ENCODE measurements at places on chromosomes 12 and 14.

- peak; percentile 88 for DNase-seq
Observed at GRCh38 chr12:91871751-91872150, 273.9 kb downstream of the BTG1 start.

- DNase-seq = no peak
Observed at GRCh38 chr12:50742776-50743175, 21.1 kb upstream of the ATF1 start.

GRCh38 chr14:59632381-59632780 lies 55.8 kb upstream of the CCDC175 start:
- peak; percentile 42 for DNase-seq

GRCh38 chr12:64025174-64025958 lies 180.9 kb downstream of the SRGAP1 start:
- no peak for DNase-seq

GRCh38 chr12:13670285-13670866 lies 311.0 kb downstream of the GRIN2B start:
- no peak for DNase-seq

- no peak for DNase-seq
Observed at GRCh38 chr14:90514566-90514965, 117.7 kb downstream of the CALM1 start.

DNA sequence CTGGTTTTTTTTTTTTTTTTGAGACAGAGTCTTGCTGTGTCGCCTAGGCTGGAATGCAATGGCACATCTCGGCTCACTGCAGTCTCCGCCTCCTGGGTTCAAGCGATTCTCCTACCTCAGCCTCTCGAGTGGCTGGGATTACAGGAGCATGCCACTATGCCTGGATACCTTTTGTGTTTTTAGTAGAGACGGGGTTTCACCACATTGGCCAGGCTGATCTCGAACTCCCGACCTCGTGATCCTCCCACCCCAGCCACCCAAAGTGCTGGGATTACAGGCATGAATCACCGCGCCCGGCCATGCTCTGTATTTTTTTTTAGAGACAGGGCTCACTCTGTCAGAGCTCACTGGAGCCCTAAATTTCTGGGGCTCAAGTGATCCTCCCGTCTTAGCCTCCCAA lies 32.6 kb downstream of the VRTN start:
- no peak for DNase-seq

DNA sequence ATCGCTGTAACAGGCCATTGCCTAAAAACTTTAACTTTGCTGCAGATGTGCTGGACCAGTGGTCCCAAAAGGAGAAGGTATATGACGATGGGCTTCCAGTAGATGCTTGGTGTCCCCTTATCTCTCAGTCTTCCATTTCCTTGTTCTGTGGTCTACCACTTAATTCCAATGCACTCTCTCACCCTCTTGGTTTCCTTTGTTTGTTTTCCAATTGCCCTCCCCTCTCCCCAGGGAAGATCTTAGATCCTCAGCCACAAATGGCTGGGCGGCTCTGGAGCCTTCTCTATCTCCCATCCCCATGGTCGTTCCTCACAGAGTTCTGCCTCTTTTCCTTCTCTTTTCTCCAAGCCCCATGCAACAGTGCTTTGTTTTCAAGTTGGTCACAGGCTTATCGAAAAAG lies 584 bp downstream of the ACSM4 start:
- no peak for DNase-seq

DNA sequence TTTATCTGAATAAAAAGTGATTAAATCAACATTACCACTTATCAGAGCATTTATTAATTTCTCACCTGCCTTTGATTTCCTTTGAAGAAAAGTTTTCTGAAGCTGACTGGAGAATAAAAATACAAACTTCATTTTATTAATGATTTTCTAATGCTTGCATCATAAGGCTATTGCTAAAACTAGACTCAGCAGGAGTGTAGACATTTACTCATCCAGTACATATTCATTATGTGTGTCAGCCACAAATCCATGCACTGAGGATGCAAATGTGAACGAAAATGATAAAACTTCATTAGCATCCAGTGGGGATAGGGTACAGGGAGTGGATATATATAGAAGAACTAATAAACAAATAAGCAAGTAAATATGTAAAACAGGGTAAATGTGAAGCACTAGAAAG lies 74.6 kb downstream of the SLCO1B3 start:
- DNase-seq = no peak

DNA sequence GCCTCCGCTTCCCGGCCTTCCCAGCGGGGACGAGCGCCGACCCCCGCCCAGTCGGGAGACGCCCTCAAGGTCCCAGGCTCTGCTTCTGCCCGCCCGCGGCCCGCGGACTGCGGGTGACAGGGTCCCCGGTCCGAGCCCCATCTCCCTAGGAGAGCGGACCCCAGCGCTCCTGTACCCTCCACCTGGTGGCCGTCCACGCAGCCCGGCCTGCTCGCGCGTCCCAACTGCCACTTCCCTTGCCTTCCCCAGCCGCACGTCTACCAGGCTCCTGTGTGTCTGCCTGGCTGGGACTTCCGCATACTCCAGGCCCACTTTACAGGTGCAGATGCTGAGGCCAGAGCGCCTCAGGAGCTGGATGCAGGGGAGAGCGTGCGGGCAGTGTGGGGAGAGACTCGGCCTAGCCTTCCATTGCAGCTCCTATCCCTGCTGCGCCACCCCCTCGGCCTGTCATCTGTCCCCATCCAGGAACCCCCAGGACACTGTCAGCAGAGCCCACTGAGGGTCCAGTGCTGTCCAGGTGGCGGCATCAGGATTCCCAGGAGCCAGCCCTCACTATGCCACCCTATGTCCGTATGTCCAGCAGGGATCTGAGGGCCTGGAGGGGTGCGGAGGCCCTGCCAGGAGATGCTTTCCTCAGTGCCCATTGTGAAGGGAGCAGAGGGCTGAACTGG lies 8.0 kb upstream of the ANKRD9 start:
- DNase-seq = no peak

DNA sequence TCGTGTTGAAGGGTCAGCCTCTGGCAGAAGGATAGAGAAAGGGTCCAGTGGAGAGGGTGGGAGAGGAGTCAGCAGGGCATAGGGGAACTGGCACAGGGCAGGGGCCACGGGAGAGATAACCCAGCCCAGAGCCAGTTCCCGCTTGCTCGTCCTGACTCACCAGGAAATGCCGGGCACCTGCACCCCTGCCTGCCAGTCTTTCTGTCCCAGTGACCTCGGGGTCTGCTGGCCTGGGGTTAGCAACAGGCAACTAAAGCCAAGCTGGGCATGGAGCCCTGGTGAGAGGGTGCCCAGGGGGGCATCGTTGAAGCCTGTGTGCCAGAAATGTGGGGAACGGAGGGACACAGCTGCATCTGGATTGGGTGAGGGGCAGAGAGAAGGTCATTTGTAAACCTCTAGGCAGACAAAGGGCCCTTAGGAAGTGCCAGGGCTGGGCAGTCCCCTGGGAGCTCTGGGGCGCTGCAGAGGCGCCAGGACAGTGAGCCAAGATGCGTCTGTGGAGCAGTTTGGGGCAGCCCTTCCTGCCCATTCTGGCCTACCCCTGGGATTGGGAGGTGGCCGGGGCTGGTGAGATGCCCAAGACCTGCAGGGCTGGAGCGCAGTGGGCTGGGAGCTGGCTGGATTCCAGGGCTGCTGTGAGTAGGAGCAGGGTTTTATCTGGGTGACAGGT lies 5.5 kb downstream of the TNFAIP2 start:
- DNase-seq = no peak

GRCh38 chr14:32625211-32625610 lies 296.1 kb downstream of the AKAP6 start:
- no peak for DNase-seq
